ENCODE measurements at places on chromosomes 5 and 9. TPM values are rescaled to one million over a fixed set of nuclear protein-coding genes. Genes with fewer than 3 reads are reported as not detected.

ARL15 gene
- total RNA-seq: 12.5 TPM

GIN1 gene
- total RNA-seq: 0.21 TPM

CNTFR gene
- 4.7 TPM for total RNA-seq

GHR gene
- 6.4 TPM for total RNA-seq

FOXD4L3 gene
- total RNA-seq: not detected

ZNF454 gene
- total RNA-seq: 2.8 TPM

TMEM174 gene
- total RNA-seq: not detected

CDC37L1 gene
- 17.2 TPM for total RNA-seq

TAF11L5 gene
- total RNA-seq: not detected

SLC36A3 gene
- not detected for total RNA-seq
